Stimulated activated naive CD4-positive, alpha-beta T cell (primary cell): ENCODE measurements at places on chromosomes 1 and 21.

- no peak for DNase-seq
These were observed 97.8 kb upstream of the SLC2A1 start for GRCh38 chr1:43056460-43056859.

DNA sequence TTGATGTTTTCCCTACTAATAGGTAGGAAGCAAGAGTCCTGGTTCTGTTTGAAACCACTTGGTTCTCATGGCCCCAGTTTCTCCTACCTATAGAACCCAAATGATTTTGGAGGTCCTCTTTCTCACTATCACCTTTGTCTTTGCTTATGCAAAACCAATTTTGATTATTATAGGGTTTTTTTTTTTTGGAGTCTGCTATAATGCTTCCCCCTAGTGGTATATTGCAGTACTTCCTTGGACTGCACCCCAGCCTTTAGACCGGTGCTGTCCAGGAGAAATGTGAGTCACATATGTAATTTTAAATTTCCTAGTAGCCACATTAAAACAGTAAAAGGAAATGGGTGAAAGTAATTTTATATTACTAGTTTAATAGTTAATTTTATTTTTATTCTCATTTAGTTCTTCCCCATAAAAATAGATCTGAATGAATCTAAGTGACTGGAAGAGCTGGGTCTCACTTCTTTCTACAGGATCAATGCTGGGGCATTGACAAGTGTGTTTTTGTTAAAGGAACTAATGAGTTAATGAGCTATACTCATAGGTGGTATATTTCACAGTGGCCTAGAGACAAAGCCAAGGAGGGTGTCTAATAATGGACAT, 10.6 kb downstream of the FCMR start:
- peak; percentile 63 for DNase-seq

DNA sequence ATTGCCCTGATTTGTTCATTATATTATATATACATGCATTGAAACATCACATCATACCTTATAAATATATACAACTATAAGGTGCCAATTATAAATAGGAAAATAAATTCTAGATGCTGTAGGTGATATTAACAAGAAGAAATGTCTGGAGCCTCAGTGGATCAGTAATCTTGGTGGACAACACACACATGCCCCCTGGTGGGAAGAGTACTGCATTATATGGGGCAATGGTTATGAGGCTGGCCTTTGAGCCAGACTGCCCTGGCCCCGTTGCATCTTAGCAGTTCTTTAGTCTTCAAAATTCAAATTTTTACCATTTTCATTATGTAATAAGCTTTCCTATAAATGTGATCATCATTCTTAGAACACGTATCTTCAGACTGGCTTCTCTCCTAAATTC, 335.0 kb upstream of the GREM2 start:
- DNase-seq, result no peak

DNA sequence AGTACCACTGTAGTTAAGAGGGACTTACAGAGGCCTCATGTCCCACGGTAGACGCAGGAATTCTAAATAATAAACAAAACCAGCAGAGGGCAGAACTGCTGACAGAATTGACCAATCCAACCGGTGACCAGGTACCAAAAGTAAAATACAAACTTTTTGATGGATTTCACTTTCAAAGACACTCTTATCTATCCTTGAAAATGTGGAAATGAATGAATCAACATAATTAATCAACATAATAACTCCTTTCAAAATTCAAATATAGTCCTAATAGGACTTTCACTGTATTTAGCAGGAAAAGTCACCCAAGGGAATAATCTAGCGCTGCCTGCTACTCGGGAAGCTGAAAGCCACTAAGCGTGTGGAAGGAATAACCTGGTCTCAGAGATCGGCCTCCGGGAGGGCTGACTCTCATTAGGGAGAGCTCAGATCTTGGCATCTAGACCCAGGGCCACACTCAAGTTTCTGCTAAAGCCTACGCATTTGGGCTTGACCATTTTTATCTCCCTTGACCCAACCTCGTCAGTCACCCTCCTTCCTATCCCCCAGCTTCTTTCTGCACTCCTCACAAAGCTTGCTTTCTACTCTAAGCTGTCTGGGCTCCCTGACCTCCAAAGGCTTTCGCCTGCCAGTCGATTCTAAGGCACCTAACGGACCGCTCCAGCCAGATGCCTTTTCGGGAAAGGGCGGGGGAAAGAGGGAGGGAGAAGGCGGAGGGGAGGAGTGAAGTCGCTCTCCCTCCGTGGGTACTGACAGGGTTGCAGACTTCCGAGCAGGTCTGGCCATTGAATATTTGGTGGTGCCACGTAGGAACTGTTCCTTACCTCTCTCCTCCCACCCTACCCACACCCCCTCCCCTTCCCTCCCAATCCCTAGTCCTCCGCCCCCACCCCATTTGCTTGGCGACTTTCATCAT, 1.6 kb downstream of the COL11A1 start:
- DNase-seq, result no peak

- no peak for DNase-seq
These were observed 14.3 kb downstream of the SLC2A1 start for GRCh38 chr1:42944246-42944928.

DNA sequence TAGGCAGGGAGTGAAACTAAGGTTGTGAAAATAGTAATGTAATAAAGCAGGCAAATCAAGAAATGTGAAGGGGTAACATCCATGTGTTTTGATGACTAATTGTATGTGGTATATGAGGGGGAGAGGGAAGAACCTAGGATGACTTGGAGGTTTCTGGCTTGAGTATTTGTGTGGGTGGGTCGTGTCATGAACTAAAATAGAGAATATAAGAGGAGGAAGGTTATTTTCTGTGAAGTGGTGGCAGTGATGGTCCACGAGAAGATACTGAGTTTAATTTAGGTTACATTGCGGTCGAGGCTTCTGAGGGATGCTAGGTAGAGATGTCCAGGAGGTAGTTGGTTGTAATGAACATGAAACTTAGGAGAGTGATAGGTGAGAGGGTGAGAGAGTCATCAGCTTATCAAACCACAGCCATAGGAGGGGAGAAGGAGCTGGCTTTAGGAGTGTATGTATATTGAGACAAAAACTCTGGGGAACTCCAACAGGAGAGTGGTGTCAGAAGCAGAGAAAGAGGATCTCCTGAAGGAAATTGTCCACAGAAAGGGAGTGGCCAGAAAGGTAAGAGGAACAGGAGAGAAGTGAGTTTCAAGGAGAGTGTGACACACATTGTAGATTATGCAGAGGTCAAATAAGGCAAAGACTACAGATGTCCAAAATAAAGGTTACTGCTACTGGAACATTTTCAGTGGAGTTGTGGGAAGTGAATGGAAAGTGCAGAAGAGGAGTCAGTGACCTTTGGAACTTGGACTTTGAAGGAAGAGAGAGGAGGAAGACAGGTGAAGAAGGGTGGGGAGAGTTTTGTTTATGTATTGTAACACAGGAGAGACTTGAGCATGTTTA, 89.0 kb upstream of the MACF1 start:
- no peak for DNase-seq

DNA sequence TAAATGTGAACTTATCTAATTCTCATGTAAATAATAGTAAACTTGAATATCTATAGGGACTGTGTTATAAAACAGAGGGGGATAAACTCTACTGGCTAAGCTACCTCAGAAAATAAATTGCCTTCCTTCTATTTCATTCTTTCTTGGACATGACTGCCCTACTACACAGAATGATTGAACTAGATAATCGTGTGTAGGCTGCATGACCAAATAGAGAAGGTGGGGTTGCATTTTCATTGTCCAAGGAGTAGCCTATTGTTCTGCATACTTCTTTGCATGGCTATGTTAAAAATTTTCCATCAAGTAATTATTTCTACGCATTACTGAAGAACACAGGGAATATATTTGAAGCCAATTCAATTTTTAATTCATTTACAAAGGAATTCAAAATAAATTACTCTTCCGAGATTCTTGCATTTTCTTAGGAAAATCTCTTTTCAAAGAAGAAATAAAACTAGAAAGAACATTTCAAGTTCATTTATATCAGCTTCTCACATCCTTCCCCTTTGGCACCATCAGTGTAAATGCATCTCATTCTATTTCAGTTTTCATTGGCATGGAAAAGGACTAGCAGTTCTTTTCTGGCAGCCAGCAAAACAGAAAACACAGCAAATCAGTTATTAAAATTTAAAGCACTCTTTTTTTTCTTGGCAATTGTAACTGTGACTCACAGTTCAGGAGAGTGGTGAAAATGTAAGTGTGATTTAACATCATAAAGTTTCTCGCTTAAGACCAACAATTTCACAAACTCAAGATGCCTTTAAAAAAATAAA, 714.7 kb downstream of the NCAM2 start:
- DNase-seq, result no peak

- no peak for DNase-seq
These were observed 37.1 kb upstream of the CYP4B1 start for GRCh38 chr1:46761740-46762139.

DNA sequence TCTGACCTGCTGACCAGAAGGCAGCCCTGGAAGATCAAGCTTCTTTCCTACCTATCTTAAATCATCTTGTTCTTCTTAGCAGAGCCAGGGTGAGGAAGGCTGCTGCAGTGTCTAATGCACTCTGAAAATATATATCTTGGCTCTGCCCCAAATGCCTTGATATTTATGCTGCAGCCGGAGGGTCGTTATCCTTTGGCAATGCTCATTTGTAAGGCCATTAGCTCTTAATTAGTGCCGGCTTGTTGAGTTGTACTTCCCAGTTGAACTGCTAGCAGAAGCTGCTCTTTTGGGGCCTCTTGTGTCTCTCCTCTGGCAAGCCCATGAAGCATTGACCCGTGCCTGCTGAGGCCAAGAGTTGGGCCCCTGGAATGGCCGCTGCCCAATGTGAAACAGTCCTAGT, 4.2 kb upstream of the GNL2 start:
- DNase-seq, result no peak

DNA sequence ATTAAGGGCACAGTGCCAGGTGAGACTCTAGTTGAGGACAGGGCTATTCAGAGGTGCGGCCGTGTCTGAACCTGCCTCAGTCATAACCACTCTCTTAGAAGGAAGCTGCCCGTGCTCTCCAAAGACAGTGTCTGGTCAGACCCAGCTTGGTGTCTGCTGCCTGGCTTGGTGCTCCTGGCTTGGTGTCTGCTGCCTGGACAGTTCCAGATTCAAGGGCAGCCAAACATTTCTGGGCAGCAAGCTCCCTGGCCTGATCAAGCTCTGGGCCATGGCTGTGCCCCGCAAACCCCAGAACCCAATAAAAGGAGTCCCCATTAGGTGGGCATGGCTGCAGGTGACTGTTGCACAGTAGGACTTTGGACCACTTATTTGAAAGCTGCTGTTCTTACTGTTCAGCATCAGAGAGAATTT, 27.7 kb downstream of the NEK2 start:
- DNase-seq, result no peak

- DNase-seq, result no peak
These were observed 136.6 kb upstream of the IVNS1ABP start for GRCh38 chr1:185453496-185454192.

DNA sequence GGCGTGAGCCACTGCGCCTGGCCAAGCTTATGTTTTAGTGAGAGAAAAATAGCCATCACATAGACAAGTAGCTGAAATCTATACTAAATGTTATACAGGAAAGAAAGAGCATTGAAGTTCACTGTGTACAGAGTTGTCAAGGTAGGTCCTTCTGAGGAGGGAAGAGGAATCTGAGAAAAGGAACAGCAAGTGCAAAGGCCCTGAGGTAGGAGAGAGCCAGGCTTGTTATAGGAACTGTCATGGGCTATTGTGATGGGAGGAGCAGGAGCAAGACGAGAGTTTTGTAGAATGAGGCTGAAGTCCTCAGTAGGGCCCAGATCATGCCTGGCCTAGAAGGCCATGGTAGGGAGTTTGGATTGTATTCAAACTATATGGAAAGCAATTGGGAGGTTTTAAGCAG, 4.6 kb downstream of the ZDHHC18 start:
- no peak for DNase-seq

GRCh38 chr1:229674042-229674441, 48.0 kb downstream of the URB2 start:
- no peak for DNase-seq

DNA sequence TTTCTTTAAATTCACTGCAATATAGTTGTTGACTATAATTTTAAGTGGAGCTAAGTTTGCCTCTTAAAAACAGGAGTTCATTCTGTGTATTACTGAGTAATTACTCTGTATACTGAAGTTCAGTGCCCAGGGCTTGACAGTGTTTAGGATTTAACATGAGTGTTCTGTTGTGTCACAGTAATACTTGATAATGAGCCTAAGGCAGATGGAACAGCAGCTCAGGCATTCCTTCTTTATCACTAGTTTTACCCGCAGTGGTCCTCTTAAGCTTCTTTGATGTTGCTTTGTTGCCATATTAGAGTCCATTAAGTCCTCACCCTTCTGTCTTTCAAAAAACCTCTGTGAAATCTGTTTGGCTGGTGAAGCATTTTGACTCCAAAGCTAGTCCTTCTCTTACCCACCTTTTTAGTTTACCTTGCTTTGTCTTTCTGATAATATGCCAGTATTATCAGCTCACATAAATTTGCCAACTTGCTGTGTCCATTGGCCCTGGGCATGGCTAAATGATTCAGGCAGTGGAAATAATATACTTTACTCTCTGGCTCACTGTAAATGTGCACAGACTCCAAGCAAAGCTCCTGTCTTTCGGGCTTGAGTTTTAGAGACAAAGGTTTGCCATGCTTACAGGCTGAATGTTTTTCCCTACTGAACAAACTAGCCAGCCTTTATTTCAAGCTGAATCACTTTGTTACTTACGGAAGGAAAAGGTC, 17.7 kb downstream of the HIPK1 start:
- DNase-seq, result no peak

DNA sequence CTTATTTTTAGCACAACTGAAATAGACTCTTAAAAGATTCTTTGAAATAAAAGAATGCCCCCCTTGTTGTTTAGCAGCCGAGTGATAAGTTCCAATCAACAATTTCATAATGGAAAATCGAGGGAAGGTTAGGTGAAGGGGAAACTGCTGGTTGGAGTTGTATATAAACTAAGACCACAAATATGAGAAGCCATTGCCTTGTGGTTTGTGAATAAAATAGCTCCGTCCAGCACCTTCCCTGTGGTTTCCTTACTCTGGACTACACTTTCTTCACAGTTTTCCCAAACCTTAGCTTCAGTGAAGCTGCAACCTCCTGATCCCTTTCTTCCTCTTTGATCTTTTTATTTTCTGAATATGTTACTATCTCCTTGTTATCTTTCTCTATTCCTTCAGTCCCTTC, 6.7 kb upstream of the RAB3GAP2 start:
- DNase-seq, result no peak

- peak; percentile 9 for DNase-seq
These were observed 106.7 kb downstream of the HIVEP3 start for GRCh38 chr1:41812051-41812450.

- DNase-seq, result no peak
These were observed 89.0 kb upstream of the PPM1J start for GRCh38 chr1:112803906-112804762.
